Tibial nerve (tissue), 4 donors: ENCODE measurements at places on chromosomes 13 and 19.
A peak's percentile ranks its signal among the peaks of the same experiment; 100 is the strongest.

GRCh38 chr13:38204556-38204955, 145.1 kb upstream of the UFM1 start:
- no peak for DNase-seq

- DNase-seq, result no peak
Observed at GRCh38 chr19:55559684-55560083, 14.3 kb upstream of the SBK3 start.

GRCh38 chr19:16001481-16002312, 52.9 kb downstream of the OR10H4 start:
- peak; percentile 16 for DNase-seq

DNA sequence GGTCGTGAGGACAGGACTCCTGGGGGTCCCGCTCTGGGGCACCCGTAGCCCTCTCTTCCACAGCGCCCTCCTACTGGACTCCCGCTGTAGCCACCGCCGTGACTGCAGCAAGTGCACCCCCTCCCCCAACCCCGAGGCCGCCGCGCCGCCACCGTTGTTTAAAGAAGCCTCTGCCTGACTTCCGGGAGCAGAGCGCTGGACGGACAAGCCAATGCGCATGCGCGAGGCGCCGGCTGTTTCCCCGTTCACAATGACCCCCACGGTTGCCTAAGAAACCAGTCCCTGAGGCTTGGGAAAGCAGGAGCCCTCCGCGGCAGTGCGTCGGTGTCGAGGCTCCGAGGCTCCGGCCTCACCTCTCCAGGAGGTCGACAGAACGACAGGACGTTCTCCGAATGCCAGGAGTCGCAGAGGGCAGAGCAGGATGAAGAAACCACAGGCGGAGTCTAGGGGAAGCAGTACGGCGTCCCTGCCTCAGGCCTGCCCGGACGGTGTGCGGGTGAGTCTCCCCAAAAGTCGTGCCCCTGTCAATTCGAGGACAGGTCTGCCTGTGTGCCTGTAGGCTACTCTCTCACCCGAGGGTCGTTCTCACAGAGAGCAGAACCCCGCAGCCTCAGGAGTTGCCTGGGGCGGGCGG, 70.5 kb upstream of the ZNF420 start:
- DNase-seq, result no peak

DNA sequence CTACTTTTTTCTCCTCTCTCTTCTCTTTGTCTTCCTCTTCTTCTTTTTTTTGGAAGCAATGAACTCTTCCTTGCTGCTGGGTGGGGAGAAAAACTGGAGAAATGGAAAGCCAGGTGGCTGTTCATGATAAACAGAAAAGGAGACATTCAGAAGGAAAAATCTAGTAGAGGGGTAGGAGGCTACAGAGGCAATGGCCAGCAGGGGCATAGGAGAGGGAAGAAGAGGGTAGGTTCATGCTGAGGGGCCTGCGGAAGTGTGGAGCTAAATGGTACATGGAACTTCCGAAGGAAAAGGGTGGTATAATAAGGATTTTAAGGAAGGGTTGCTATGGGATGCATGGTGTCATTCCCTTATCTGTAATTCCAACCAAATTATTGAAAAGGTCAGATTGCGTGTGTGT, 17.5 kb upstream of the HS6ST3 start:
- no peak for DNase-seq

DNA sequence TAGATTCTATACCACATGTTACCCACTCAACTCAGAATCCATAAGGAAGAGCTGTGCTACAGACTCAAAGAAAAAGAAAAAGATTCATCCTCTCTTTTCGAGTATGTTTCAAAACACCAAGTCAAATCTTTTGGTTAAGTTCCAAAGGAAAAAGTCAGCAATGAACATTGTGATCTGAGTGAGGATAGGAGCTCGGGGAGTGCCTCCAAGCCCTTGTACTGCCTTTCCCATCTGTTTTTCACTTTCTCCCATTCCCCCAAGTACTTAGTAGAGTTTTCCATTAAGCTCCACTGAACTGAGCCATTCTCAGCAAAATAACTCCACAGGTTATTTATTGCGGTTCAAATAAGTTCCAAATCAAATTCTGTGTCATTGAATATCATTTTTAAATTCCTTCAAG, 47.7 kb upstream of the MAB21L1 start:
- no peak for DNase-seq

GRCh38 chr19:42165146-42165545, 32.9 kb upstream of the POU2F2 start:
- DNase-seq, result no peak

DNA sequence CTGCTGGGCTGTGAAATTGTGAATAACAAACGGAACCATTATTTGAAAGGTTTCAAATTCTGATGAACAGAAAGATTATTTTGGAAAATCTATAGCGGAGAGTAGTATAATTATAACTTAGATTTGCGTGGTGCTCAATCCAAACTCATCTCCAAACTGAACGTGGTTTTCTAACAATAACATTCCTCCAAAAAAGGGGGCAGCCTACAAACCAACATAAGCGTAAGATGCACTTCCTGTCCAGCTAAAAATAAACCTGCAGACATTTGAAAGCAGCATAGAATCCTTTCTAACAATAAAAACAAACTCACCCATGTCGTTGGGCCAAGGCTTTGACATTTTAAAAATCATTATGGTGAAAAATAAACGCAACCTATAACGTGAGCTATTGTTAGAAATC, 178.4 kb downstream of the COL4A1 start:
- no peak for DNase-seq

DNA sequence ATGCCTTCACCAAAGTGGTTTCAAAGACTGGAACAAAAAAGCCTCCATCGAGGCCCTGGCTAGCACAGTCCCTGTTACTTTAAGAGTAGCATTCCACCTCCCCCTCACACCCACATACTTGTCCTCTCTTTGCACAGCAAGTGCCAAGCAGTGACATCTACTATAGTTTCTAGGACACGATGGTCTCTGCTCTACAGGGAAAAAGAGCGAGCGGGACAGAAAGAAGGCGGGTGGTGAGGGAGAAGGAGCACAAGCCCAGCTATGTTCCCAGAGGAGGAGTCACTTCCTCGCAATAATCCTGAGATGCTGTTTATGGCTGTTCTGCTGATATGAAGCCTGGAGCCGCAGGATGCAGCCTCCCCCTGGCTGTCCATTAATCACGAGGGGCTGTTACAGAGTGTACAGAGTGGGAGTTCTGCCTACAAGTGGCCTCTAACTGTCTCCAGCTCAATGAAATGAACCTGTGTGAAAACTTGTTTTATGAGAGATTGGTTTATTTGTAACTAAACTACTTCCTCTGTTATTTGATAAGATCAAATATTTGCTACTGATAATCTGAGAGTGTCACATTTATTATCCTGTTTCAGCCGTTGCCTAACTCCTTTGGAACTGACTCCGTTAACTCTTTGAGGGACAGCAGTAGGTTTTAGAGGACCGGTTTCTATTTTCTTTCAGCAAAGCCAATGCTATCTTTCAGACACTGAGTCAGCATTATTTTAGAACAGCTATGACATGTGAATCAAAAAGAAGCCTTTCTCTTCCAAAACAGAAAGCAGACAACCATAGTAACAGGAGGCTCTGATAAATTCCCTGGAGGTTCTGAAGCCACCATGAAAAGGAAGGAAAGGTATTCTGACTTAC, 208.0 kb downstream of the SPRY2 start:
- peak; percentile 44 for DNase-seq

GRCh38 chr19:45103156-45103507, 10.2 kb downstream of the PPP1R37 start:
- DNase-seq, result no peak

DNA sequence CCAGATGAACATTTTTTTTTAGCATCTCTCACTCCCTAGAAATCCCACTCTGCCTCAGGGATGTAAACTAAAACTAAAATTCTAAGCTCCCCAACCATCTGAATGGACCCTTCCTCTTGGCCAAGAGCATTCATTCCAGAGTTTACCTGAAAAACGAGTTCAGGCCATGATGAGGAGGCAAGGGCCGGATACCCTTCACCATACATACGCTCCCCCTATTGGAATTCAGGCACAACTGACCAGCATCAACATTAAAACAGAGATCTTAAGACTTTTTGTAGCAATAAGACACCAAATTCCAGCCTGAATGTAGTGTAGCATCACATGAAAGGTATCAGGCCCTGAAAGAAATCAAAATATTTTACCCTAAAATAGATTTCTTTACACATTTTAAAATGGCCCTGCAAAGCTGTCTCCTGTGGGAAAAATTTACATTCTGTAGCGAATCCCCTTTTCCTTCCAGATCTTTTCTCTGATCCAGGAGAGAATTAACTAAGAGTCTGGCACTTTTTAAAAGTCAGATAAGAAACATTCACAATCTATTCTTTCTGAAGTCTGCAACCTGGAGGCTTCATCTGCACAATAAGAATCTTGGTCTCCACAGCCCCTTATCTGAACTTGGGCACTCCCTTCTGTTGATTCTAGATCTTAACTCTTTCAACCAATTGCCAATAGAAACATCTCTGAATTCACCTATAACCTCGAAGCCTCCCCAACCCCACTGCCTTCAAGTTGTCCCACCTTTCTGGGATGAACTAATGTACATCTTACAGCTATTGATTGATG, 888.5 kb downstream of the UQCRFS1 start:
- no peak for DNase-seq

DNA sequence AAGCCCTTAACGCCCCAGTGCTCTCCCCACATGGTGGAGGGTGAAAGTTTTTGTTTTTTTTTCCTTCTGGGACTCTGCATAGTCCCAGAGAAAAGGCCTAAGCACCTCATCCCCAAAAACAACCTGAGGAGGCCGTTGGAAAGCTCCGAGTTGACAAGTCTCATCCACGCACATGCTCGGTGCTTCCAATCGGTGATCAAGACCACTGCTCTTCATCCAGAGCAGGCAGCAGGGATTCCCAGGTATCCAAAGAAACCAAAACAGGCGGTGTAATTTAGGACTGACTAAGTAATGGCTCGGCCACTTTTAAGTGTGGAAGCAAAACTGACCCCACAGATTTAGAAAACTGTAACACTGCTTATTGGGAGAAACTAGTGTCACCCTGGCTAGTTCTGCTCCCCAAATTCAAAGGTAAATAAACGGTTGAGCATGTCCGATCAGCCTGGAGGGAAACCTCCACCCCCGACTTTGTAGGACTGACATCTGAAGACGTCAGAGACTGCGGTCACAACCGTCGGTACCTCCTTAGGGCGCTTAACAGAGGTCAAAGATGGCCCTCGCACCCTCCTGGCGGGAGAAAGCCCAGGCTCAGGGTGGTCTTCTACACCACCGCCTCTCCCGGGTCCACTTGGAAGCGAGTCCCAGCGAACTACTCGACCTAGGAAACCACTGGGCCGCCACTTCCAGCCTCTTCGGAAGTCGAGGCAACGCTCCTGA, 997 bp upstream of the ZNF446 start:
- no peak for DNase-seq

DNA sequence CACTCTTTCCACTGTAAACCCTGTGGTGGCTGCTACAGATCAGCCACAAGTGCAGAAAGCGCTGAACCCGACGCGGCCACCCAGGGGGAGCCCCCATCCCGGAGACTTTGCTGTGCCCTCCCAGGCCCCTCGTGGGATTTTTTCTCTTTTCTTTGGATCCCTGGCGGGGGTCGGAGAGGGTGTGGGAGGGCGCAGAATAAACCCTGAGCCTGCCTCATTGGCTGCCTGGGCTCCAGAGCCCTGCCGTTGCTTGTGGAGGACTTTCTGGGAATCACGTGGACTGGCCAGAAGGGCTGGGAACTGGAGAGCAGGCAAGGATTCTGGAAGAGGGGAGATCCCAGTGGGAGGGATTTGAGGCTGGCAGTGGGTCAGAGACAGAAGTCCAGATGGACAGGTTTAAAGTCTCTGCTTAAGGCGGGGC, 24.9 kb downstream of the GADD45B start:
- no peak for DNase-seq

DNA sequence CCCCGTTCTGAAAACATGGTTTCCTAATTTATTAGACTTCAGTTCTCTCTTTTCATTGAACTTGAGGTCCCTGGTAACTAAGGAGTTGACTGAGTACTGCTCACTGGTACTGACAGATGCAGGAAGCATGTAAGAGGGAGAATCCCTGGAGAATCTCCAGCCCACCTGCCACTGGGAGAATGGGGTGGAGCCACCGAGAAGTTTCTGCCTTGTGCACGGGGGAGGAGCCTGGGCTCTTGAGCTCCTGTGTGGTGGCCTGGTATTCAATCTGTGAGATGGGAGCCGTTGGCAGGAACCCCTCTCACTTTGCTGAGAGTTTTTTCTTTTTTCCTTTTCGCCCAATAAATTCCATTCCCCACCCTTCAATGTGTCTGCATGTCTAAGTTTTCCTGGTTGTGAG, 13.2 kb upstream of the AKAP11 start:
- DNase-seq, result no peak

DNA sequence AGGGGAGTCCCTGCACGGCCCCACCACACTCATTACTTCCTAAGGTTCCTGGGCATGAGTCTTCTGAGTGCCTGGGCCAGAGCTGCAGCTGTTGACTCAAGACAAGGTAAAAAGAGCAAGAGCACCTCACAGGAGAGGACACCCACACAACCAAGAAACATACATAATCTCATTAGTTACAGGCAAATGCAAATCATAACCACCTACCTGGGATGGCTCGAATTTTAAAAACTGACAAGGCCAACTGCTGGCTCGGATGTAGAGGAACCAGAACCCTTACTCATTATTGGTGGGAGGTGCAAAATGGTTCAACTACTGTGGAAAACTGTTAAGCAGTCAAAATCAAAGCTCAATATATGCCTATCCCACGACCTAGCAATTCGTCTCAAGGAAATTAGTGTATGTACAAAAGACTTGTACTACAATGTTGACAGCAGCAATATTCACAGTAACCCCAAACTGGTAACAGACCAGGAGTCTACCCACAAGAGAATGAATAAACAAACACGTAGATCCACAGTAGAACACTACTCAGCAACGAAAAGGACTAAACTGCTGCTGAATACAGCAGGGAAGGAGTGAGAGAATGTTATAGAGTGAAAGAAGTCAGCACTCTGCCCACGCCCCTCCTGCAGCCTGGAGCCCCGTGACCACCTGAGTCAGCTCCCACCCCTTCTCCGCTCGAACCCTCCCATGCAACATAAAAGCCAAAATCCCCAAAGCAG, 15.8 kb downstream of the AKT2 start:
- no peak for DNase-seq

GRCh38 chr19:47735131-47735530, 10.2 kb upstream of the NOP53 start:
- no peak for DNase-seq

DNA sequence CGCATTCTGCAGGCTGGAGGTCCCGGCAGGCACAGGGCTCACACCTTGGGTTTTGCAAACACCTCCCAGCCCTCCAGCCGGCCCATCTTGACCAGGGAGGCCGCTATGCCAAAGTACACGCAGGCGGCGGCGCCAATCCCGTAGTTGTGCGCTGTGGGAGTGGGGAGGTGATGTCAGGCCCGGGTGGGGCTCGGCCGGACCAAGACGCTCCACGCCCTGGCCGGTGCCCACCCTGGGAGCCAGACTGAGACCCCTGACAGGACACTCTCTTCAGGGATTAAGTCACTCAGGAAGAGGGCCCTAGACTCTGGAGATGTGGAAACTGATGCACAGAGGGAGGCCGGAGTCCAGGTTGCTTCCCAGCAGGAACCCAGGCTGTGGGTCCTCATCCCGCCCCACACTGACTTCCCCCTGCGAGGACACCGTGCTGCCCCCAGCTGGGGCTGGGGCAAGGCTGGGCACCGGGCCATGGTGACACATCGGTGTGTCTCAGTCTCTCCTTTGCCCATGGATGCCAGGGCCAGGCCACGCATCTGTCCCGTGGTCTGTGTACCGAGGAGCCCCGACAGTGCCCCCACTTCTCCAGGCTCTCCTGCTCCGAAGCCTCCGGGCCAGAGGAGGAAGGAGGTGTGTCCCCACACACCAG, 8.8 kb downstream of the NDUFA11 start:
- DNase-seq, result no peak

- DNase-seq, result peak; percentile 68
Observed at GRCh38 chr13:113153810-113154748, 4.4 kb upstream of the PROZ start.

- DNase-seq, result no peak
Observed at GRCh38 chr13:41552031-41552430, 94.7 kb downstream of the RGCC start.
